ENCODE measurements at places on chromosomes 11 and 22.

DNA sequence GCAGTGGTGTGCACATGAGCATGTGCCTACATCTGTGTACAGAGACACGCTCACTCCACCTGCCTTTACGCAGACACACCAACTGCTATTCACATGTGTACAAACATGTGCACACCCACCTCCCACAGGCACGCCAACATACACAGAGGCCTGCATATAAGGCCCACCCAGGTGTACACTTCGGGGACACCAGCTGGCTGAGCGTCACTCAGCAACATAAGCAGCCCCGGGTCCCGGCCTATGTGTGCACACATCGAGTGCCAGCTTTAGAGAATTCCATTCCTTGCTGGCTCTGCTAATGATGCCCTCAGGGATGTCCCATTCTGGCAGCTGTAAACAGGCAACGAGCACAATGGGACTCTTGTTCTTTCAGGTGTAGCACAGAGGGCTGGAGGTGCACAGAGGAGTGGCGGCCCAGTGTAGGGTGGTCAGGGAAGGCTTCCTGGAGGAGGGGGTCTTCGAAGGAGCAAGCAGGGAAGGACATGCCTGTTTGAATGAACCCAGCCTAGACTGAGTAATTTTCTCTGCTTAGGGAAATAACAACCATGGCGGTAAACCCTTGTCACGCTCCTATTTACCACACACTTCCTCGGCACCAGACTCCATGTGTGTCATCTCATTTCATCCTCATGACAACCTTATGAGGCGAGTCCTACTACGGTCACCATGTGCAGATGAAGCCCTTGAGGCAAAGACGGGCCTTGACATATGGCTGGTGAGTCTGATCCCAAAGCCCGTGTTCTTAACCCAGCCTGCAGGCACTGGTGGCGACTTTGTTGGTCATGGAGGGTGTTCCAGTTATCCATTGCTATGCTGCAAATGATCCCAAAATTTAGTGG, 35.1 kb downstream of the RPL3 start:
- no peak for DNase-seq

DNA sequence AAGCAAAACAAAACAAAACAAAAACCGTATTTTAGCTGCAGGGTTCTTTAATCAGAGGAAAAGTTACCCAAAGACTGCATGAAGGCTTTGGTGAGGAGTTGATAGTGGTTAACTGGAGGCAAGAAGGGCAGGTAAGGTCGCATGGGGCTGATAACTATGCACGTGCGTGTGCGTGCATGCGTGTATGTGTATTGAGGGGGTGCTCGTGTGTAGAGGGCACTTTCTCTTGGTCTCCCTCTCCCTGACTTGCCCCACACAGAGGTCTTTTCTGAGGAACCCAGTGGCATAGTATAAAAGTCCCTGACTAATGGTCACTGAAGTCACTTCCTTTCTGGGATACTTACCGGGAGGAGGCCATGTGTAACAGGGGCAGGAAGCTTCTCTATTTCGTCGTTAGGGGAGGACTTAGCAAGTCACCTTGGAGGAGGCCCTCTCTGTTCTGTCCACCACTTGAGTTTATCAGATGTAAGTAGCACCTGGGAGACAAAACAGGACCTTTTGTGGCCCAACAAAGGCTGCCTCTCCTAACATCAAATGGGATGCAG, 20.1 kb upstream of the FCHSD2 start:
- DNase-seq, result peak; percentile 30

- DNase-seq, result no peak
These were observed 12.1 kb upstream of the SIGIRR start for GRCh38 chr11:426851-427250.

DNA sequence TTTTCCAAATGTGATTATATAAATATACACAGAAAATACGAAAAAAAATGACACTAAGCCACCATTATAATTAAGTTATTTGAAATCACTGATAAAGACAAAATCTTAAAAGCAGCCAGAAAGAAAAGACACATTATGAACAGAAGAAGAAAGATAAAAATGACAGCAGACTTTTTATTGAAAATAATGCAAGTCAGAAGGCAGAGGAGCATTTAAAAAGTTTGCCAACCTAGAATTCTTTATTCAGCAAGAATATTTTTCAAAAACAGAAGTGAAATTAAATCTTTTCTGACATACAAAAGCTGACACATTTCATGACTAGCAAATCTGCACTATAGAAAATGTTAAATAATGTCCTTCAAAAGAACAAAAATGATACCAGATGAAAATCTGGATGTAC, 77.8 kb downstream of the CD82 start:
- DNase-seq, result no peak

DNA sequence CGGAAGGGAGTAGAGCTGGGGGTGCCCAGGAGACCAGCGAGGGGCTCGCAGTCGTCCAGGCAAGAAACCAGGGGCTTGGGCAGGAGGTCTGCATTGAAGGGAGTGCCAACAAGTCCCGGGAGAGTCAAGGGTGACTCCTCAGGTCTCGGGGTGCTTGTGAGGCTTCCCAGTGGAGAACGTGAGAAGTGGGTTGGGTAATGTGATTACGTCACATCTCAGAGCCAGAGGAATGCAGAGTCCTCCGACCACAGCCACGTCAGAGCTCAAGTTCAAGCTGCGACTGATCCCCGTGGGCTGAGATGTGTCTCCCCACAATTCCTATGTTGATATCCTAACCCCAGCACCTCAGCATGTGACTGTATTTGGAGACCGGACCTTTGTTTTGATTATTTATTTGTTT, 89.7 kb upstream of the SHANK2 start:
- DNase-seq, result no peak

GRCh38 chr22:45518580-45518991, 15.9 kb downstream of the FBLN1 start:
- DNase-seq, result no peak

DNA sequence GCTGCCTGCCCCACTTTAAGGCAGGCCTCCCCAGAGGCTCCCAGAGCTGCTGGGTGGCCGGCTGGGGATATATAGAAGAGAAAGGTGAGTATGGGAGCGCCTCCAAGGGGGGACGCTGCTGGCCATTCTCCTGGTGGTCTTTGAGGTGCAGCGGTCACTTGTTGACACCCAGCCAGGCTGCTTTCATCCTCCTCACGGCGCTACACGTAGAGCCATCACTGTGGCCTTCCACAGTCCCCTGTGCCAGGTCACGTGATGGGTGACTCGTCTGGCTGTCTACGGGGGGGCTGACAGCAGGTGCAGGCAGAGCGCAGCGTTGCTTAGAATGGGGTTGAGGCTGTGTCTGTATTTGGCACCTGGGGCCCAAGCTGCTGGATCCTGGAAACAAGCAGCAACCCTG, 1.9 kb downstream of the ACR start:
- no peak for DNase-seq

DNA sequence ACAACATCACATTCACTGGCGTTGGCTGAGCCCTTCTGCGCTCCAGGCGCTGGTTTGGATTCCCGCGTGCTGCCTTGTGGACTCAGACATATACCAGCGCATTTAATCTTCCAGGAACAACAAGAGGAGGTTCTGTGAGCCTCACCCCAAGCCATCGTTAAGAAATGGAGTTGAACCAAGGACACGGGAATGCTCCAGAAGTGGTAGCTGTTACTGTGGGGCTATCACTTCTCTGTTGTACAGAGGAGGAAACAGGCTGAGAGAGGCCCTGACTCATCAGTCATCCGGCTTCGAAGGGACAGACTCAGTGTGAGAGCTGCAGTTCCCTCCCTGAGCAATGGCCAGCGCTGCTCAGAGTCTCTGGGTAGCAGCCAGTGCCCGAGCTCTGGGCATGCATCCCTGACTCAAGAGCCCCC, 291.3 kb downstream of the TBC1D22A start:
- no peak for DNase-seq

- no peak for DNase-seq
These were observed 289.4 kb downstream of the SBF2 start for GRCh38 chr11:10004526-10005113.

DNA sequence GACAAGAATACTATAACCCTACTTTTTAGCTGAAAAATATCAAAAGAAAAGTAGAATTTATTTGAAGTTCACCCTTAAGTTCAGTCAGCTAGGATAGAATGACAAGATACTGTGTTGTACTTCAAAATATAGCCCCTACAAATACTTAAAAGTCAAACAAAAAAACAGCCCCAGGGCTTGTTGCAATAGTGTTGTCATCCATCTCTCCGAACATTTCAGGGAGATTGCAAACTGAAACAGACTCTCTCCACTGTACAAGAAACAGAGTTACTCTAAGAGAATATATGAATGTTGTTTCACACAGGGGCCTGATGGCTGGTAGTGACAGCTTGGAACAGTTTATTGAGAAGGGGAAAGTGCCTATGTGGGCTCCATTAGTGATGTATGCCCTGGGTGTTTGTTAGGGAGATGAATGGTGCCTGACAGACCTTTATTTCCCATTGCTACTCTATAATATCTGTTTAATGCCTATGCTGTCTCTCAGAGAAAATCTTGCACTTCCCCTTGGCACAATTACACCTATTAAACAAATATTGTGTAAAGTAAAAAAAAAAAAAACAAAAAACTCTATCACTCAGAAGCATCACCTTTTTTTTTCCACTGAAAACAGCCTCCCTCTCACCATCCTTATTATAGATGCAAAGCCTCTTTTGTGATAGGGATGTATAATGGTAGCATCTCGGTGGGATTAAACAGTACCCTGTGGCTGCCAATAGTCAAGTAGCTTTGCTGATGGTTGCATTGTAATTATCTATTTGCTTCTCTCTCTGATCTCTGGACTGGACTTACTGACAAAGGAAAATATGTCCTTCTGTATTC, 506.3 kb upstream of the LUZP2 start:
- no peak for DNase-seq

- peak; percentile 14 for DNase-seq
These were observed 167.1 kb downstream of the CRYBB2 start for GRCh38 chr22:25386538-25386884.

- no peak for DNase-seq
These were observed 54.2 kb downstream of the SLC25A17 start for GRCh38 chr22:40764763-40765441.

DNA sequence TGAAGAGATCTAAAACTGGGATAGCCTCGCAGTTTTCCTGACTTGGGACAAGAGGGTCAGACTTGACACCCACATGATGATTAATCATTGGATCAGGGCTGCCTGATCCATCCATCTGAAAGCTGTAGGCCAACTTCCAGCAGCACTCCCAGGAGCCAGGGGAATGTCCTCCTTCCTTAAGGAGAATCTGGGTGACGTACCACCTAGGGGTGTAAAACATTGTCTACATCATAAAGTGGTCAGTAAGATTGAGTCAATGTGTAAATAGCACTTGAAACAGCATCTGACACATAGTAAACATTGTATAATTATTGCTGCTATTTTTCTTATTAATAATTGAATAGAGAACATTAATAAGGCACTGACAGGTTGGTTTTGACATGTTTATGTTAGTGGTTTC, 392.8 kb downstream of the JRKL start:
- DNase-seq, result no peak

DNA sequence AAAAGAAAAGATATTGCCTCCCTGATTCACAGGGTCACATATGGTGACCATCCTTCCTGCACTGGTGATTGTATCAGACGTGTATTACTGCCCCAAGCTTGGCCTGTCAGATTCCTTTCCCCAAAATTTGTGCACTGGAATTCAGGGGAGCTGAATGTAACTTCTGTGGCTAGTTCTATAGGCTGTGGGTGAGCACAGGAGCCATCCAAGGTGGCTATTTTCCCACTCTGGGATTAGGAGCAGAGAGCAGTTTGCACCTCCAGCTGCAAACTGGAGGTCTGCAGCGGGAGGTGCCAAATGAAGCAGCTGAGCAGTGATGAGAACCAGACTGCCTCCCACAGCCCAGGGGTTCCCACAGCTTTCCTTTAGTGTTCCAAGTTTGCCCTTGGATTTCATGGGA, 124.2 kb upstream of the PITPNB start:
- DNase-seq, result no peak

- no peak for DNase-seq
These were observed 41.5 kb downstream of the TBC1D22A start for GRCh38 chr22:46803936-46804335.

DNA sequence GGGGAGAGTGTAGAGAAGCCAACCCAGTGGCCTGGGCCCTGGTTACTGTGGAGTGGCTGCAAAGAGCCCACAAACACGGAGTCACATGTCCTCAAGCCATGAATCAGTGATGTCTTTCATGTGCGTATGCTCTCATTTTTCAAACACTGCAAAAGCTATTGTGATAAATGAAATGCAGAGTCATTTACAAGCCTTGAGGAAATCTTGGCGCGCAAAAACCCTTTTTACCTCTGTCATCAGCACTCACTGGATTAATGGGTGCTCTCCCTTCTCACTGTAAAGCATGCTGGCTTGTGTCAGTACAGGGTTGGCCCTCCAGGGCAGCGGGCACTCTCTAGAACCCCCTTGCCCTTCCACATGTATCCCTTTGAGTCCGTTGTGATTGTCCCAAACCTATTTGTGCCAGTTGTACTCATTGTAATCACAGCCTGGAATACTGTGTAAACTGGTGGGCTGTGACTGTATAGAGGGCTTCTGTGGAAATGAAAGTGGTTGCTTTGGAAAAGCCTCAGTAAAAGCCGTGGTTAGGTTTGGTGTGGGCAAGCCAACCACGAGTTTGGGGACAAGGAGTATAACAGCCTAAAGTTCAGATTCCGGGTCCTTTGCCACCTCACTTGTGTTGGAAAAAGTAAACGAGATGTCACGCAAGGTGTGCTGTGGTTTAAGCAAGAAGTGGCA, 10.4 kb downstream of the GNAZ start:
- DNase-seq, result no peak

DNA sequence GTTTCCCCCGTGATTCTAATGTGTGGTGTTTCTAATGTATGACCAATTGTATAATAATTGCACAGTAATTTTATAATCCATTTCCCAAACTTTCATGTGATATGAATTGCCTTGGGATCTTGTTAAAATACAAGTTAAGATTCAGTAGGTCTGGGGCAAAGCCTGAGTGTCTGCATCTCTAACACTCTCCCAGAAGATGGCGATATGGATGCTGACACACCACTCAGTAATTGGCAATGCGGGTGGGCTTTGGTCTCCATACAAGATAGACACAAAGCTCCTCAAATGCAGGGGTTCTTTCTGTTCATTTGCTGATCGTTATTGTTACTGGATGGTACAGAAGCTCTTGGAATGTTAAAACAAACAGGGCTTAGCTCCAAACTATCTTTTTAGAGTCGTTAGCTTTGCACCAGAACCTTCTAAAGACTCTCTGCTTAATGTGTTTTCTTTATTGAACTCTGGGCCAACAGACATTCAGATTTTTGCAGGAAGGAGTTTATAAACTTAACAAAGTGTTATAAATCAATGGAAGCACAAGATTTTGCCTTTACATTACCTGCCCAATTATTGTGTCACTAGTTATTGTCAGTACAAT, 45.4 kb upstream of the ANO3 start:
- peak; percentile 23 for DNase-seq

GRCh38 chr11:96567667-96568066, 177.9 kb downstream of the JRKL start:
- no peak for DNase-seq

- DNase-seq, result no peak
These were observed 238.1 kb upstream of the BLID start for GRCh38 chr11:122354025-122354697.

- DNase-seq, result peak; percentile 75
These were observed 93.1 kb upstream of the ZC3H12C start for GRCh38 chr11:110000031-110000502.

Measured in KBM-7 (cell line).